Stimulated activated CD4-positive, alpha-beta T cell treated with anti-CD3 and anti-CD28 coated beads, Interleukin-12 subunit alpha, Interleukin-12 subunit beta, amount 100 ng/mL, for 24 hours (primary cell): ENCODE measurements at places on chromosomes 13 and 19.
A peak's percentile ranks its signal among the peaks of the same experiment; 100 is the strongest.

GRCh38 chr13:30510091-30510490 is 44.4 kb upstream of the HMGB1 start:
- DNase-seq = no peak

GRCh38 chr13:20193162-20193906 is 596 bp upstream of the GJB2 start:
- DNase-seq = no peak

- DNase-seq = no peak
Observed at GRCh38 chr19:48962849-48963165, 2.3 kb upstream of the FTL start.

DNA sequence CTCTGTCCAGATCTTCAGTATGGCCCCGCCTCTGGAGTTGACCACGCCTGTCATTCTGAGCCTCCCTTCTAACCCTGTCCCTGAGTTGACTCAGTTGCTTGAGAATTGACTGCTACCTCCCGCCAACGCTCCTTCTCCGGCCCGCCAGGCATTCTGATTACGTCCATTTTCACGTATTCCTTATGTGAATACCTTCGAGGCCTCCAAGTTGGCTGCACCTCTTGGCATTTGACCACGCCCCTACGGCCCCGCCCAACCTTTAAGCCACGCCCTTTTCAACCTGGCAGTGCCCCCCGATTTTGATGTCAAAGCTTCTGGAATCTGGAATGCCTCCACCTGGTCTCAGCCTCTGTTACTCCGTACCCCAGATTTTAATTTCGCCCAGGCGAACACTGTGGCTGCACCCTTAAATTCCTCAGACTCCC is 1.7 kb upstream of the EML2 start:
- DNase-seq = no peak

GRCh38 chr13:106491928-106492587 is 43.4 kb downstream of the EFNB2 start:
- no peak for DNase-seq

DNA sequence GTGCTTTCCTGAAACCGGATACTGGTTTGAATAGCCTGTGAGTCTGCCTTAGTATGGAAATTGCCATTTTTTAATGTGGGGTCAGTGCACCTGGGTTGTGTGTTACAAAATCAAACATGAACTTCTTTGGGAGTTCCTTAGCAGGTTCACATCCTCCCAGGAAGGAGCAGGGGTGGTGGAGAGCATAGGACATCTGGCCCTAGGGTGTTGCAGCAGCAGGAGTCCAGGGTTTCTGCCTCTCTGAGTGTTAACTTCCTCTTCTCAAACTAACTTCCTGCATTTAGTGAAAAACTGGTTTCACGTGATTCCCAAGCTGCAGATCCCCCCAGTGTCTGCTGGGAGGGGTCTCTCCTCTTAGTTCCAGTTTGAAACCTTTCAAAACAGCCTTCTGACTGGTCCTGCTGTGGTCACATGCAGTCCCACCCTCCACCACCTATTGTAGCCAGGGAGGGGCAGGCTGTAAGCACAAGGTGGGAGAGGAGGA is 7.2 kb downstream of the RNASEH2B start:
- no peak for DNase-seq

GRCh38 chr13:29421118-29421517 is 174.4 kb downstream of the SLC7A1 start:
- DNase-seq = no peak

GRCh38 chr13:82294226-82294625 is 1588.0 kb downstream of the SLITRK1 start:
- no peak for DNase-seq

DNA sequence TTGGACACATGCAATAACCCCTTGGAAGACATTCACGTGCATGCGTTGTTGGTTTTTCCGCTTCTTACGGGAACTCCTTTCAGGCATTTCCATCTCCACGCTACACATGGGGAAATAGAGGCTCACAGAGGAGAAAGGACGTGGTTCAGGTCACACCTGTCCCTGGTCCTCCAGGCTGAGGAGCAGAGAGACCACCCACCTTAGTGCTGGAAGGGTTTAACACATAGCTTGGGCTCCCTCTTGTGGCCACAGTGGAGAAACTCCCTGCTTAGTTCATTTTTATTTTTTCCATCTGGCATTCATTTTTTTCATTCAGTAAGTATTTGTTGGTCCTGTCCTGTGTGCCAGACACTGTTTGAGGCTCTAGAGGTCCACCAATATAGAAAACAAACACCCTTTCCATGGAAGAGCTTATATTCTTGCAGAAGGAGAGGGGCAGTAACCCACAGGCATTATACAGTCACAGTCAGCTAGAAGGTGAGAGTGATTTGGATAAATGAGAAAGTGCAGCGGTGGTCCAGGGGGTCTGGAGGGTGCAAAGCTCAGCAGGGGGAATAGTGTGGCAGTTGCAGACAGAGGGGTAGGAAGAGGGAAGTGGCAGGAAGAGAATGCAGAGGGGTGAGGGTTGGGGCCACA is 24.2 kb upstream of the TTYH1 start:
- DNase-seq = peak; percentile 50

DNA sequence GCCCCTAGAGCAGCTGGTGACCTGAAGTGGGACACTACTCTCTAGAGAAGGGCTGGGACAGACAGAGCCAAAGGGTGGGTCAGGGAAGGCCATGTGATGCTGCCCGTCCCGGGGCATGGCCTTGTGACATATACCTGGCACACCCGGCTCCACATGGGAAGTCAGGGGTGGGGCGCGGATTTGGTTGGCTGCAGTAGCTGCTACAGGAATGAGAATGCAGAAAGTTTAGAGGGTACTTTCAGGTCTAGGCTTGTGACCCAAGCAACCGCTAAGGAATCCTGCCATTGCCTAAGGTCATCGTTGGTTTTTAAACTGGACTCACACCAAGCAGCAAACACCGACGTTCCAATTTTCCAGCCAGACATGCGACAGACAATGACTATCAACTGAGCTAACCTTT is 25.9 kb downstream of the RCBTB2 start:
- no peak for DNase-seq

DNA sequence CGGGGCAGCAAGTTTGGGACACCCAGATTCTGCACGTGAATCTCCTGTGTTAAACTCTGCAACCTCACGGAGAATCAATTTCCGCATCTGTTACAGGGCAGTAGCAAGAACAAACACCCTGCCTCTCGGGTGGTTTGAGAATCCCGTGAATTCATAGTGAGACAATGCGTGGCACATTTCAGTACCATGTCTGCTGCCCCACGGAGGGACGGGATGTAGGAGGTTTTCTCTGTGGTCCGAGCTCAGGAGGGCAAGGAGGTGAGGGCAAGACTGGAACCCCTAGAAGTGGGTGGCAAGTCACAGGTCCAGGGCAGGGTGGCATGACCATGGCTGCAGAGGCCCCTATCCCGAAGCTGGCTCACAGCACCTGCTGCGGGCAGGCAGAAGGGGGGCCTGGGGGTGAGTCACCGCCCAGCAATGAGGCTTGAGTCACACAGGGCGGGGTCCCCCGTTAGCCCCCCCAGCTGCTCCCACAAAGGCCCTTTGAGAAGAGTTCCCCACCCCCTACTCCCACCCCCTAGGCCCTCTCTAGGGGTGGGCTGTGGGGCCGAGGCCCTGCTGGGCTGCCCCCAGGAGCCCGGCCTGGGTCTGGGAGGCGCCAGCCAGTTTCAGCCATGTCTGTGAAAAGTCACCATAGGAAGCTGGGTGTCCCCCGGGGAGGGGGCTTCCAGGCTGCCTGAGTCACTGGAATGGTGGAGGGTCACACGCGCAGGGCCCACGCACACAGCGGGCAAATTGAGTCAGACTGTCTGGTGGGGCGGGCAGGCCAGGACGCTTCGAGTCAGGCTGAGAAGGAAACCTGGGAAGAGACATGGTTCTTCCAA is 25.8 kb upstream of the NANOS3 start:
- DNase-seq = no peak

DNA sequence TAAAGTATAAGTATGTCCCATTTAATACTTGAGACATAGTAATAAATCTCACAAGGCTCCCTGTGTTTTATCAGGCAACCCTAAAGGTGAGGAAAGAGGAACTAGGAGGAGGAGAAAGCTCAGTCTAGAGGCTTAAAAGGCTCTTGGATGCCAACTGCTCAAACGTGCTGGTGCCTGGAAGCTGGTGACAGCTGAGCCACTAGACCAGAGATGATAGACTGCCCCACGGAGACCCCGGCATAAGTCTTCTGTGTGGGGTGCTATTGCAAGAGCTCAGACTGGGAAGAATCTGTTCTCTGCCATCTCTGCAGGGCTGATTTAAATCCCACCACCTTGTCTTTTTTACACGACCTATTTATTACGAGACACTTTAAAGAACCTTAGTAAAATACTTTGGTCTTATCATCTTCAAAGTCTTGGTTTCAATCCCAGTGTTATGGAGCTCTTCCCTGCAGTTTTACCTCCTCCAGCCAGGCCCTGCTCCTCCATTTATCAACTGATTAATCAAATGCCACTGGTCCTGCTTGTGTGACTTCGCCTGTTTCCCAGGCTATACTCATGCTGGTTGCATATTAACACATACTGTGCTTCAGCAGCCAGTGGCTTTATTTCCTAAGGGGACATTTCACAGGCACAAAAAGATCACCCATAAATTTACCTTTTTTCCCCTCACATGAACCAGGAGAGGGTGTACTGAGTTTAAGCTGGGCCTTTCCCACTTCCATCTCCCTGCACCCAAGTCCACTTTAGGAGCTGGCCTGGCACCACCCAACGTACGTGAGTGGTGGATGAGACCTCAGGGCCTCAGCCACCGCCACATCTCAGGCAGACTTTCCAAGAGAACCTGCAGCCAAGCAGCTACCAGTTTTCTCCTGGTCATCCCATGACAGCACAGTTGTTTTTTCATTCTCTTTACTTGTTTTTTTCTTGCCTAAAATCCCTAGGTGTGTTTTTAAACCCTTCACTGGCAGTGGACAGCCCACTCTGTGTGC is 7.8 kb upstream of the ATP12A start:
- no peak for DNase-seq

GRCh38 chr13:66859078-66859477 is 371.1 kb downstream of the PCDH9 start:
- DNase-seq = no peak

DNA sequence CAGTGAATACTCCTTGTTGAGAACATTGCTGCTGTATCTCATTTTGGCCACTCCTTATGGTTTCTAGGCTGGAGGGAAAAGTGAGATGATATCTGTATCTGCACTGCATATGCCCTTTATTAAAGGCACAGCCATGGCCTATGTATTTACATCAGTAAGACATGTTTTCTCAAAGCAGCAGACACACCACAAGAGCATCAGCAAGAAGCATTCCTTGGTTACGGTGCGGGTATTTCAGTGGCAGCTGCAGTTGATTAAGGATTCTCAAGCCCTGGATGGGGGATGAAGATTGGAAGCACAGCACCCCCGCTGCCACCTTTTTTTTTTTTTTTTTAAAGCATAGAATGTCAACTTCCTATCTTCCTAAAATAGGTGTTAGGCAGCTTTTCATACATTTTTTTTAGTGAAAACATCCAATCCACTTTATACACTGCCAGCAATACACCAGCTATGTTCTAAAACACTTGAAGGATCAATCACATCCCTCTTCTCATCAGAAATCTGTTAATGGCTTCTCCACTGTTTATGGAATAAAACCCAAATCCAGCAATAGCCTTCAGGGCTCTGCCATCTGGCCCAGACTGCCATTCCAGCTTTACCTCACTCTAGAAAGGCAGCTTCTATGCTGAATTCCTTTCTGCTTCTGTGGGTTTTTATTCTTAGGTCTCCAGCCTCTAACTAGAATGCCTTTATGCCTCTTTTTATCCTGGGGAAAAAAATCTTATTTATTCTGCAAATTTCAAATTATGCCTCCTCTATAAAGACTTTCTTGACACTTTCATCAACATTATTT is 331.0 kb downstream of the DNAJC15 start:
- no peak for DNase-seq

DNA sequence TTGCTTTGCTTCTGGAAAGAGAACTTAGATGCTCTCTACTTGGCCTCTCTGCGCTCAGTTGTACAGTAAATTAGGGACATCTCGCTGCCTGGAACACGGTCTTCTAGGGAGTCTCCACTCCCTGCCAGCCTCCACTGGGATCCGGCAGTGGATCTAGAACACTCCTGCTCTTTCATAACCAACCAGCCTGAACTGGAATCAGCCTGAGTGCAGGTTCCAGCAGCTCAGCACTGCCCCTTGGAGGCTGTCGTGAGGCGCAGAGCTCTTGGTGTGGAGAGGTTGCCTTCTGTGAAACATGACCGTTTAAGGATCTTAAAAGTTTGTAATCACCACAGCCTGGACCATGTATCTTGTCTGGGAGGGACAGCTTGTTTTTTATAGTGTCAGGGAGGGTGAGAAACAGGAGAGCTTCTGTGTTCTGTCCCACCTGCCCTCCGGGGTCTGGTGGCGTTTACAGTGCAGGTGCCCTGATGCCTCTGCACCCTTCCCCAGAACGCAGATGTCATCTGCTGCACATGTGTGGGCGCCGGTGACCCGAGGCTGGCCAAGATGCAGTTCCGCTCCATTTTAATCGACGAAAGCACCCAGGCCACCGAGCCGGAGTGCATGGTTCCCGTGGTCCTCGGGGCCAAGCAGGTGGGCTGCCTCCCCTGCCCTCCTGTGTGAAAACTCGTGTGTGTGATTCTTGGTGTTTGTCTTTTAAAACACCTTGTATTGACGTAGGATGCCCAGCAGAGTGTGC is 24.8 kb downstream of the UPF1 start:
- DNase-seq = no peak

GRCh38 chr13:51004111-51004865 is 94.7 kb downstream of the RNASEH2B start:
- DNase-seq = no peak

DNA sequence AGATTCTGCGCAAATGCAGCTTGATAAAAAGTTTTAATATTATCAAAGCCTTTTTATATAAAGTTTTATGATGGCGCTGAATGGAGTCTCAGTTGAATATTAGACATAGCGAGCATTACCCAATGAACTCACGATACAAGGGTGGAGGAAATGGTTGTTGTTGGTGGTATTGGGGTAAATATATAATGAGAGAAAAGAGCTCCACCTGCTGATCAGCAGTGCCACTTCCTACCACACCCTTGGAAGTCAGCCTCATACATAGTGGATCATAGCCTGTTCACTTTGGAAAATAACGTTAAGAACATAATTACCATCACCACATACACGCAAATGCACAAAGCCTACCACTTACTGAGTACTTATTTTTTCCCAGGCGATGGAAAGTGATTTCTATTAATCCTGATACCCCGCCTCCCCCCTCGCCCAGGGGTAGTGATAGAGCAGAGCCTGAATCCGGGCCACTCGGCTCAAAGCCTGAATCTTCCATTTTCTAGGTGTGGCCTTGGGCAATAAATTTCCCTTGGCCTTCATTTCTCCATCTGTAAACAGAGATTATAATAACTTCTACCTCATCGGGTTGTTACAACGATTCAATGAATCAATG is 358.3 kb downstream of the KLF5 start:
- no peak for DNase-seq

DNA sequence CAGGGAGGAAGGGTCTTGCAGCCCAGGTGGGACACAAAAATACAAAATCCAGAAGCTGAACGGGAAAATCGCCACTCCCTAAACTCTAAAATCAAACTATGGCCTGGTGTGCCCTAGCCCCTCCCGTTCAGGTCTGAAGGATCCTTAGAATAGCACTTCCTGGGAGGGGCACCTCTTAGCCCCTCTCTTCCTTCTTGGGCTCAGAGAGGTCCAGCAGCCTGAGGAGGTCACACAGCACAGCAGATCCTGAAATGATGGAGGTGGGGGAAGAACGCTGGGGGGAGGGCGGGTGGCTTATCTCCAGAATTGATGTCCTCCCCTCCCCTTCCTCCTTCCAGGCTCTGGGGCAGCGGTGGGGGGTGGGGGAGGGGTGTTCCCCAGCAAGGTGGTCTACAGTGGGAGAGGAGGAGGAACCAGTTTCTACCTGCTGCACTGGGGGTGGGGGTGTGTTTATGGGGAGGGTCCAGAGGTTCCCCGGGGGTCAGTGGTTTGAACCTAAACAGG is 1.9 kb downstream of the DIRAS1 start:
- DNase-seq = no peak

GRCh38 chr13:110471156-110471832 is 90.2 kb downstream of the RAB20 start:
- DNase-seq = no peak
